ENCODE measurements at places on chromosomes 2 and 18.

DNA sequence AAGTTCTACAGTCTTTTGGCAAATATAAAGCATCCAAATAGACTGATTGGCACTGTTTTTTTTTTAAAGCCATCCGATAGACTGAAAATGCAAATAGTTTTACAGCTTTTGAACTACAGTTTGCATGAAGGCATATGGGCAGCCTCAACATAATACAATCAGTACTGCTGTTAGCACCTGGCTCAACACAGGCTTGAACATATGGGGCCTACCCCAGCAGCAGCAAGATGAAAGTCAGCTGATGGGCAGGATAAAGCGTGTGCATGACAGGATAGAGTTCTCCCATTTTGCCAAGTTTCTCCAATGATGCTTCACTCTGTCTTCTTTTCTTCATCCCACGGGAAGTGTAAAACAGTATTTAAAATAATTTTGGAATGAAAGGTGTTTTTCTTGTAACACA, 1.3 kb upstream of the AKAIN1 start:
- DNase-seq: no peak

DNA sequence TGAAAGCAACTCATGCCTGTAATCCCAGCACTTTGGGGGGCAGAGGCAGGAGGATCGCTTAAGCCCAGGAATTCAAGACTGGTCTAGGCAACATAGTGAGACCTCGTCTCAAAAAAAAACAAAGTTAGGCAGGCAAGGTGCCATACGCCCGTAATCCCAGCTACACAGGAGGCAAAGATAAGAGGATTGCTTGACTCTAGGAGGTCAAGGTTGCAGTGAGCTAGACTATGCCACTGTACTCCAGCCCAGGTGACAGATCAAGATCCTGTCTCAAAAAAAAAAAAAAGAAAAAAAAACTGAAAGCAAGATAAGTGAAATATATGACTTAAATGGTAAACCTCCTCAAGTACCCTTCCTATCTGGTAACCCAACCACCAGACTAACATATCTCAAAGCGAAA, 59.8 kb downstream of the USP34 start:
- DNase-seq: no peak

- no peak for DNase-seq
Measured at GRCh38 chr2:105867587-105867986, 122.9 kb downstream of the NCK2 start.

- DNase-seq: no peak
Measured at GRCh38 chr2:35184471-35184870, 1171.1 kb upstream of the CRIM1 start.
